CD4-positive, alpha-beta T cell treated with Interferon alpha-2 for 1 hour (primary cell): ENCODE measurements at places on chromosomes 4 and X.

DNA sequence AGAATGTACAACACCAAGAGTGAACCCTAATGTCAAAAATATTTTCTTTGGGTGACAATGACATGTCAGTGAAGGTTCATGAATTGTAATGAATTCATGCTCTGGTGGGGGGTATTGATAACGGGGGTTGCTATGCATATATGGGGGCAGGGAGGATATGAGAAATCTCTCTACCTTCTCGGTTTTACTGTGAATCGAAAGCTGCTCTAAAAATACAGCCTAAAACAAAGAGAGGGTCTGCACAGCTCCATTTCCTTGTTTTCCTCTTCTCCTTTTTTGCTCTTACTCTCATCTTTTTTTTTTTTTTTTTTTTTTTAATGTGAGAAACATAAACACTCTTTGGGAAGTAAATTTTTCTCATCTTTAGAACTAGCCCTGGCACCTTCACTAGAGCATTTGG, 85.8 kb downstream of the DCTD start:
- no peak for DNase-seq

- no peak for DNase-seq
Measured at GRCh38 chr4:108889696-108890483, 127.0 kb upstream of the ETNPPL start.

GRCh38 chrX:25204182-25204581, 188.4 kb upstream of the ARX start:
- DNase-seq = no peak

GRCh38 chr4:177405508-177405907, 36.7 kb downstream of the AGA start:
- no peak for DNase-seq

- DNase-seq = no peak
Measured at GRCh38 chr4:126756050-126756829, 876.5 kb upstream of the INTU start.

- no peak for DNase-seq
Measured at GRCh38 chrX:17635231-17635630, 102.1 kb upstream of the SCML1 start.
